ENCODE measurements at places on chromosomes 5 and 9.
A peak's percentile ranks its signal among the peaks of the same experiment; 100 is the strongest.

- no peak for DNase-seq
Observed at GRCh38 chr5:113608113-113608596, 94.7 kb downstream of the YTHDC2 start.

GRCh38 chr5:95881833-95882232, 59.3 kb upstream of the GLRX start:
- no peak for DNase-seq

DNA sequence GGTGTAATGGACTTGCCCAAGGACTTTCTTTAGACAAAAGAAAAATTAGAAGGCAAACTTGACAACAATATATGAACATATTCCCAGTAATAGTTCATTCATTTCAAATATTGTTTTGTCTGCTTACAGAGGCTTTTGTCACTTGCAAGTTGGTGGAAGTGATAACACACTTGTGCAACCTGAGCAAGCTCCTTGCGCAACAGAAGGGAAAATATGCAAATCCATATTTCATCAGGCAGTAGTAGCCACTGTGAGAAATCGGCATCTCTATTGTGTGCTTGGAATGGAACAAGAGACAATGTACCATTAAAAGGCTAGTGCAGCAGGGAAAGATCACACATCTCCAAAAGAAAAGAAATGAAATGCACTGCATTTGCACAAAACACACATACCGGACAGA, 125.3 kb upstream of the RASEF start:
- DNase-seq, result no peak

DNA sequence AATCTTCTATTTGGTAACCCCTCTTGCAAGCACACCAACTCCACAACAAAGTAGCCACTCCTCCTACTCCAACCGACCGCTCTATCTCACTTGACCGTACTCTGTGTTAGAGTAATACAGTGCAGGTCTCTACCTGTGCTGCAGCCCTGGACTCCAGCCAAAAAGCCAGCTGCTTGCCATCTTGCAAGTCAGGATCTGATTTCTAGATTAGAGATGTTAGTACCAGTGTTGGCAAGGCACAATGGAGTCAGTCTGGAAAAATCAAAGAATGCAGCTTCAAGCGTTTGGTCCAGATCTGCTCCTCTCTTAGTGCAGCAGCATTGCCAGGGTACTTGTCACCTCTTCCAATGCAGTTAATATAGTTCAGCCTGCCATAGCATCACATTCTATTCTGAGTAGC, 477.6 kb downstream of the ZSWIM6 start:
- DNase-seq, result peak; percentile 79

- DNase-seq, result no peak
Observed at GRCh38 chr9:95365766-95366165, 48.3 kb upstream of the FANCC start.

DNA sequence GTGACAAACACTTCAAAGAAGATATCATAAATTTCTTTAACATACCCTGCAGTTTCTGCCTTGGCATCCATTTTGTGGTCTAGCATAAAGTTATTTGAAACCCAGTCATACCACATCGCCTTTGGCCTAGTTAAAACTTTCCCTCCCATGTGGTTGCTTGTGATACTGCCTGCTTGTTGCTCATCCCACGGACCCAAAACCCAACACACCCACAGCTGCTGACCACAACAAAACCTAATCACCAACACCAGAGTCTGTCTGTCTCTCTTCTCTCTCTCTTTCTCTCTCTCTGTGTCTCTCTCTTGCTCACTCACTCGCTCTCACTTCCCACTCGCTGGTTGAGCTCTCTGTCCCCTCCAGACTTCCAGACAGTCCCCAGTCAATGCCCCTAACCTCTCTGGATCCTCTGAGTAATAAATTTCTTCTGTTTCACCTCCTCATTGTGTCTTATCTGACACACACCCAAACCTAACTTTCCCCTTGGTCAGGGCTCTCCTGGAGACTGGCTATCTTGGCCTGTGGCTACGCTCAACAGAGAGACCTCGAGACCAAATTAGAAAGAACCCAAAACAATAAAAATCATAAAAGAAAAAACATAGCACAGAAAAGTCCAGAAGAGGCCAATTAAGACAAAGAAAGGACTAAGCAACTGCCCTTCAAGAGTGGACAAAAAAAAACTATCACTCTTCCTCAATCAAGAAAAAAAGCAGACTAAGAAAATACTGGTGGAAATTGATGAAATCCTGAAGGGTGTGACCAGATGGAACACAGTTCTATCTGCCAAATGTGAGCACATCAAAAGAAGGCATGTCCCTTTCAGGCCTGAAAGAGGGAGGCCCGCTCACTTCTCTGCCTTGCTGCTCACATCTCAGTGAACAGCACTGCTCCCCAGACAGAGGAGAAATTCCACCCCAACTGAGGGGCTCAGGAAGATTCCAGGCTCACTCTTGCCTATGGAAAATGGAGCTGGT, 41.5 kb downstream of the TTLL11 start:
- DNase-seq, result no peak

GRCh38 chr9:135726138-135726853, 24.3 kb downstream of the KCNT1 start:
- no peak for DNase-seq

DNA sequence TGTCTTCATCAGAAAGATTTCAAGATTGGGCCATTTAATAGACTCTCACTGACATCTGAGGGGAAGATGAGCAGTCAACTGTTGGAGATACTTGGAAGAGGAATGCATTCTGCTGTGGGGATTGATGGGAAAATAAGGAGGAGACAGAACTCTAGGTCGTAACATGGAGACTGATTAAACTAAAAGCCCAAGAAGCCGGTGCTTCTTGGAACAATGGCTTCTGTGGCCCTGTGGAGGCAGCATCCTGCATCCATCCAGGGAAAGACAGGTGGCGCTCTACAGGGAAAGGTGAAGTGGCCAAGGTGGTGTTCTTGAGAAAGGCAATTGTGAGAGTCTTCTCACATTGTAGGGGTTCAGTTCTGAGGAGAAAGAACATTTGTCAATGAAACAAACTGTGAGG, 31.3 kb downstream of the ZFAND5 start:
- DNase-seq, result no peak

DNA sequence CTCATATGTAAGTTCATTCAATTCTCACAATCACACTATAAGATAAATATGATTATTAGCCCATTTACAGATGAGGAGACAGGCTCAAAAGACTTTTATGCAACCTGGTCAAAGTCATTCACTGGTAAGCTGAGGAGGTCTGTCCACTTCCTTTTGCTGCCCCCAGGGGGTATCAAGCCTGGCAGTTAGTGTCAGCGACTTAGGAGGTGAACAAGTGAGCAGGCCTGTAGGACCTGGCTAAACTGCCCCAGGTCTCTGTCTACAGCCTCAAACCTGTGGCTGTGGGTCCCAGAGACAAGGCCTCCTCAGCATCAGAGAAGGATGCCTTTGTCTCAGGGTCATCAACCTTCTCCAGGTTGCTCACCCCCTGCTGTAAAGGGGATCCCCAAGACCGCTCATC, 10.4 kb downstream of the TGFBI start:
- DNase-seq, result no peak

GRCh38 chr5:175493726-175494125, 15.4 kb downstream of the SFXN1 start:
- no peak for DNase-seq

- DNase-seq, result no peak
Observed at GRCh38 chr5:72152545-72152944, 45.3 kb downstream of the MAP1B start.

DNA sequence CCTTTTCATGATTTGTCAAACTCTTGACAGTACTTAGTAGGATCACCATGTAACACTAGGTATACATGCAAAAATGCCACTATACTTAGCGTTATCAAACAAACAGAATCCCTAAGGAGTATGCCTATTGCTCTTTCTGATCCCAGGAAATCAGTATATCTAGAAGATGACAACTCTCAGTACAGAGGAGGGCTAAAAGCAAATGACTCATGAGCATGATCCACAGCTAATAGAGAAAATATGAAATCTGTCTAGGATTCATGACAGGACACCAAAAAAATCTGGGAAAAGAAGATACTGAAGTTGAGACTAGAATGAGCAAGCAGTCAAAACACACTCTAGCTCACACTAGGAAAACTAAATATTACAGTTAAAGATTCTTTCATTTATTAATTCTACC, 89.2 kb downstream of the RAPGEF6 start:
- DNase-seq, result no peak

DNA sequence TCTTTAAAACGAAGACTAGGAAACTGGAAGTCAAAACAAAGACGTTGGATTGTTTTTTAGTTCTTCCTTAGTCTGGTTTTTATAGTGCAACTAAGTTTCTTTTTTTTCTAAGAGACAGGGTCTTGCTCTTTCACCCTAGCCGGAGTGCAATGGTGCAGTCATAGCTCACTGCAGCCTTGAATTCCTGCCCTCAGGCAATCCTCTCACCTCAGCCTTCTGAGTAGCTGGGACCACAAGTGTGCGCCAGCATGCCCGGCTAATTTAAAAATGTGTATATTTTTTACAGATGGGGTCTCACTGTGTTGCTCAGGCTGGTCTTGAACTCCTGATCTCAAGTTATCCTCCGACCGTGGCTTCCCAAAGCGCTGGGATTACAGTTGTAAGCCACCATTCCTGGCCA, 27.6 kb downstream of the ZFYVE16 start:
- DNase-seq, result no peak

GRCh38 chr5:54883374-54884194, 101.8 kb downstream of the ESM1 start:
- DNase-seq, result no peak

GRCh38 chr9:38352530-38353328, 39.8 kb upstream of the ALDH1B1 start:
- DNase-seq, result no peak

DNA sequence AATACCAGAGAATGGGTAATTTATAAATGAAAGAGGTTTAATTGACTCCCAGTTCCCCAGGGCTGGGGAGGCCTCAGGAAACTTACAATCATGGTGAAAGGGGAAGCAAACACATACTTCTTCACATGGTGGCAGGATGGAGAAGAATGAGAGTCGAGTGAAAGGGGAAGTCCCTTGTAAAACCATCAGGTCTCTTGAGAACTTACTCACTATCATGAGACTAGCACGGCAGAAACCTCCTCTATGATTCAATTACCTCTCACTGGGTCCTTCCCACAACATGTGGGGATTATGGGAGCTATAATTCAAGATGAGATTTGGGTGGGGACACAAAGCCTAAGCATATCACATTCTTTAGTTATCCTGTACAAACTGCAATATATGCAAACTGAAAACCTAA, 609.4 kb downstream of the MTRR start:
- DNase-seq, result no peak

GRCh38 chr5:125286271-125286670, 539.8 kb upstream of the ZNF608 start:
- DNase-seq, result no peak

- no peak for DNase-seq
Observed at GRCh38 chr9:80320480-80320879, 748.7 kb downstream of the TLE4 start.

DNA sequence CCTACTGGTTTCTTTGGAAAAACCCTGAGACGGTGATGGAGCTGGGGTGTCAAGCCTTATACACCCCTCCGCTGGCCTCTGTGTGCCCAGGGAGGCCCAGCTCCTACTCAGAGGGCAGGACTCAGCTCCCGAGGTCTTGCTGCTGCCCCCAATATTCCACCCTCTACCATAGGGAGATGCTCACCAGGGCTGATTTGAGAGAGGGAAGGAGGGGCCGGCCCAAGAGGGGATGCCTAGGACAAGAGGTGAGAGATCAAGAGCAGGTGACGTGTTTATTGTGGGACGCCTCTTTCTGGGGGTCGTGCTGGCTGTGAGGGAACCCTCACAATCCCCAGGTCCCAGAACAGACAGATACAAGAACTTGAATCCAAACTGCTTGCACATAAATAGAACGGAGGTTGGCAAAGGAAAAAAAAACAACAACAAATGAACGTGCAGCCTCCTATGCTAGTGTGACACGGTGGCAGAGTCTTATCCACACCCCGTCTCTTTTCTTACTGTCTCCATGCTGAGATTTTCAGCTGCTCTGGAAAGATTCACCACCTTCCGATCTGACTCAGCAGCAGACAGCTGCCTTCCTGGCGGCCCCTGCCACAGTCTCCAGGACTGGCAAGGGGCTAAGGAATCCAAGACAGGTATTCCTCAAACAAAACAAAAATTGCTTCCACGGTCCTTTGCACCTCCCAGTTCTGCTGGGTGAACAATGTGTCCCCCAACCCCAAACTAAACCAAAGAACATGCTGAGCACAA, 22.3 kb downstream of the FABP6 start:
- DNase-seq, result no peak

DNA sequence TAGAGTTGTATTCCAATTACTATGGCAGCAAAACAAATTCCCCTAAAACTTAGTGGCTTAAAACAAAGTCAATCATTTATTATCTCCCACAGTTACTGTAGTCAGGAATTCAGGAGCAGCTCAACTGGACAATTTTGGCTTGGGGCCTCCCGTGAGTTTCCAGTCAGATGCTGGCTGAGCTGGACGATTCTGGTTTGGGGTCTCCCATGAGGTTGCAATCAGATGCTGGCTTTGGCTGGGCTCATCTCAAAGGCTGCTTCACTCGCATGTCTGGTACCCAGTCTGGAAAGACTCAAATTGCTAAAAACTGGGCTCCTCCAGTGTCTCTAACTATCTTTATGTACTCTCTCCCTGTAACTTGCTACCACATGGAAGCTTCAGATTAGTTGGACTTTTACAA, 130.1 kb downstream of the C5orf15 start:
- DNase-seq, result no peak

DNA sequence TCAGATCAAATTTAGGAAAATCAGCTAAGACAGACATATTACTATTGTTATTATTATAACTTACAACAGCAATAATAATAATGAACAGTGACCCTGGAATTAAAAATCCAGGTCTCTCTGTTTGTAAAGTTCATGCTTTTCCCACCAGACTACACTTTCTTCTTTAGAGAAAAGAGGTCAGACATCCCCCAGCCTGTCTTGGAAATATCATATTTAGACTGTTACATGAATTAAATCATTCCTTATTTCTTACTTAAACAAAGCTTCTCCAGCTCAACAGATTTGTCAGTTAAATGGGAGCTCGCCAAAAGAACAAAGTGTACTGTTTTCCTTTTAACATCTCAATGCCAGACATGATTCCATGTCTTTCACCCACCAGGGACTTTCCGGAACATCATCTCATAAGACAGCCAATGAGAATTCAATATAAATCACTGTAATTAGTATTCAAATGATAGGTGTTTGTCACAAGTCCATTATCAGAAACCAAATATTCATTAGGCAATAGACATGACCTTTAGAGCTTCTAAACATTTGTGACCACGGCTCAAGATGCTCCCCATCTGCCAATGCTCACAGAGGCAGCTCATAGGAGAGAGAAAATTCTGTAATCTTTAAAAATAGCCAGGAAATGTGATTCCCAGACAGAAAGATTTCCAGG, 351.9 kb downstream of the ENC1 start:
- no peak for DNase-seq
